ENCODE measurements at places on chromosomes 16 and 17.

- no peak for DNase-seq
These were observed at the start of gene SOX8 for GRCh38 chr16:981695-982144. Gene SOX8 (plus strand): TSS chr16:981770. CDS start chr16:981923, 153 bp downstream.

DNA sequence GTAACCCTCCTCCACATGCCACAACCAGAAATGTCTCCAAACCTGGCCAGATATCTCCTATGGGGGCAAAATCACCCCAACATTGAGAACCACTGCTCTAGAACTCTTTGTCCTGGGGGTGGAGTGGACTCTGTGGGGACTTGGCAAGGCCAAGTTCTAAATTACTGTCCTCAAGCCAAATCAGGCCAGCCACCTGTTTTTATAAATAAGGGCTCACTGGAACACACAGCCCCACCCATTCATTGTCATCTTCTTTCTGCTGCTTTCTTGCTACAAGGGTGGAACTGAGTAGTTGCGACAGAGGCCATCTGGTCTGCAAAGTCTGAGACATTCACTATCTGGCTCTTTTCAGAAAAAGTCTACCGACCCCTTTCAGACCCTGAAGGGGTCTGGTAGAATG, 26.8 kb upstream of the TMEM220 start:
- DNase-seq = no peak

DNA sequence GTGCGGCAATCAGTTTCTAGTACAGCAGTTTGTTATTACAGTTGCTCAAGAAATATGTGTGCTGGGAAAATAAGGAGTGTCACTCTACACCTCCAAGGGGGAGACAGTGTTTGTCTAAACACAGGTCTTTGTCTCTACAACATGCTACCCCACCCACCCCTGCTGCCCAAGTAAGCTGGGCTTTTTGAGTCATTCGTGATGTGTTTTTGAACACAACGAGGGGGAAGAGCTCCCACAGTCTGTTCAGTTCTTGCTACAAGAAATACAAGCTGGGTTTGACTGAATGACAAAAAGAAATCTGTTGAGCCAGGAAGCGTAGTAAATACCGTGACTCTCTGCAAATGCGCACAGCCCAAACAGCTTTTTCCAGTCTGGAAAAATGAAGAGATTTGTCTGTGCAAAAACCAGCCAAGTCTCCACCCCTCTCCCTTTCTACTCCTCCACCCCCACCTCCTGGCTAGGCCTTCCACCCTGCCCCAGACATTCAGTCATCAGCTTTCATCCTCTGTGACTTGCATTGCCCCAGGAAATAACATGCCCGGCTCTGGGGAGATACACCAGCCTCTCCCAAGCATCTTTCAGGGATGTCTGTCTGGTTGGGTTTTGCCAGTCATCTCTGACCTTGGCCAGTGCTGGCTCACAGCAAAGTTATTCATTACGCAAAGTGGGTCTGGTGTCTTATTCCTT, 25.7 kb downstream of the CHD9 start:
- no peak for DNase-seq

- peak; percentile 17 for DNase-seq
These were observed 116.1 kb upstream of the METRNL start for GRCh38 chr17:82963104-82963950.

DNA sequence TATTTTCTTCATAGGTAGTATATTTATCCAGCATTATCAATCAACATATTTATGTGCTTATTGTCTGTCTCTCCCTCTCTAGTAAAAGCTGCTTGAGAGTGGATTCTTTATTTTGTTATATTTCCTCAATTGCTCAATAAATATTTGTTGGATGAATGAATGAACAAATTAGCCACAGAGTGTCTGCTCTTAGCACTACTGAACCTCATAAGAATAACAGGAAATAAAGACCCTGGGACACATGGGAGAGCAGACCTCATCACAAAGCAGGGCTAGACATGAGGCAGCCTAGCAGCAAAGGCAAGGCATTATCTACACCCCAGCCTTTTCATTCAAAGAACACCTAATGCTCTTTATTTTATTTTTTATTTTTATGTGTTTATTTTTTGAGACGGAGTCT, 34.9 kb upstream of the TANC2 start:
- no peak for DNase-seq

DNA sequence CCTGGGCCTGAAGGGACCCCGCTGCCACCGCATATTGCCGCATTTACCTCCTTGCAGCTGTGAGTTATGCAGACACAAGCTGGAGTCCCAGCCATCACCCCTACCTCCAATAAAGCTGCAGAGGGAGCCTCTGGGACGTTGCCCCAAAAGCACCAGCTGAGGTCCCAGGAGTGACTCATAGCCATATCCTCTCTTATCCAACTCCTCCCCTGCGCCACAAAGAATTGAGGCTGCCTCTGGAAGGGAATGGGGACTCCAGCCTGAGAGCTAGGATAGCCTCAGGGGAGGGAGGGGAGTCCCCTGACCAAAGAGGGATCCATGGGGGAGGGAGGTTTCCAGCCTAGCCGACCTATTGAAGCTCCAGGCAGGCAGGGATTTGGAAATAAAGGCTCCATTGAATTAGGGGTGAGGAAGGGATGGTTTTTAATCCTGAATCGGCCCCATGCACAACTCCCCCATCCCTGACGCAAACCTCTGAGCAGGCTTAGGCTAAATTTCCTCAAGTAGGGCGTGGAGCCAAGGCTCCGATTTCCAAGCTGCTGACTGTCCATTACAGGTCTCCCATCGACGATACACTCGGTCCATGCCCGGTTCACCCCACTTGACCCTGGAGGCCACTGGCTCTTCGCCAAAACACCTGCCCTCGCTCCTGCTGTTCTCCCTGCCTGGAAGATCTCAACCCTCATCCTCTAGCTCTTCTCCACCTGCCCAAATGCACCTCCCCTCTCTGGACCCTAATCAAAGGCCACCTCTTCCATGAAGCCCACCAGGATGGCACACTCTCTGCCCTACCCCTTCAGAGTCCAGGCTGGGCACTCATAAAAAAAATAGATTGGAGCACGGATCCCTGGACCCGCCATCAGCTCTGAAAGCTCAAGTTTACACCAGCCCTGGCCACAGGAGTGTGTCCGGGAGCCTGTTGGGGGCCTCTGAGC, 27.5 kb downstream of the PIMREG start:
- DNase-seq = no peak

DNA sequence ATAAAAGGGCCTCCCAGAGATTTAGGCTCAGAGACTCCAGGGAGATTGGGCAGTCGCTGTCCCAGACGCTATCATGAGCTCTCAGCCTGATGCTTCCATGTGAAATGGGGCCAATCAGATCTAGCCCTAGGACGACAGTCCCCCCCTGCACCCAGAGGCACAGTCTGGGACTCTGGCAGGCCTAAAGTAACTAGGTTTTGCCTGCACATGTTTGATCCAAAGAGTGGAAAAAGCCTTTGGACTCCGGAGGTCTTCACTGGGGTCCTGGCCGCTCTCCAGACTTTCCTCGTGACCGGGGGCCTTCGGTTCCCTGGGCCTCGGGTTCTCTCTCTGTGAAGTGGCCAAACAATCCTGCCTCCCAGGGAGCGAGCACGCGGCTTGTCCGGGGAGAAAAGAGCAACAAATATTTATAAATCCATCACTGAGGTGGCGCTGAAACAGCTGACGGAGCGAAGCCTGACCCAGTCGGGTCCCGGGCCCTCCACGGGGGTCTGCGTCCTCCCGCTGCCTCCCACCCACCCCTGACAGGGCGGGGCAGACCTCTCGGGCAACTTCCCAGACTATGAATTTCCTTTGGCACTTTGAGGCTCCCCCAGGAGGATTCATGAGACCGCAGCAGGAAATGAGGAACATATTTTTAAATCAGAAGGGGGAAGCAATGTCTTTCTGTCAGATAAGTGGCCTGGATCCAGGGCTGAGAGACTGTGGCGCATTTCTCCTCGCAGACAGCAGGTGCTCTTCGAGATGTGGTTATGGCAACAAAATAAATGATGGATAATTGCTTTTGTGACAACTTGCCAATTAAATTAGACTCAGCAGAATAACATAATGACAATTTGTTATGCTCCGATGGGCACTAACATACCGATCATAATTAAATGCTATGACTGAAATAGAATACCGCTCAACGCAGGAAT, 38.9 kb downstream of the MRPS23 start:
- DNase-seq = no peak

- no peak for DNase-seq
These were observed 16.6 kb upstream of the CYB5B start for GRCh38 chr16:69407702-69408323.

GRCh38 chr17:66310528-66311148, 8.2 kb downstream of the PRKCA start:
- DNase-seq = peak; percentile 51

- DNase-seq = no peak
These were observed 2294.4 kb downstream of the TP53TG3F start for GRCh38 chr16:35753559-35754390.

Measured in activated CD4-positive, alpha-beta T cell treated with anti-CD3 and anti-CD28 coated beads, Interleukin-2, amount 50 U/mL, for 48 hours (primary cell).